ENCODE measurements at places on chromosomes 5 and 9.

- DNase-seq: no peak
Measured at GRCh38 chr9:126612326-126612812, 1.4 kb upstream of the LMX1B start.

DNA sequence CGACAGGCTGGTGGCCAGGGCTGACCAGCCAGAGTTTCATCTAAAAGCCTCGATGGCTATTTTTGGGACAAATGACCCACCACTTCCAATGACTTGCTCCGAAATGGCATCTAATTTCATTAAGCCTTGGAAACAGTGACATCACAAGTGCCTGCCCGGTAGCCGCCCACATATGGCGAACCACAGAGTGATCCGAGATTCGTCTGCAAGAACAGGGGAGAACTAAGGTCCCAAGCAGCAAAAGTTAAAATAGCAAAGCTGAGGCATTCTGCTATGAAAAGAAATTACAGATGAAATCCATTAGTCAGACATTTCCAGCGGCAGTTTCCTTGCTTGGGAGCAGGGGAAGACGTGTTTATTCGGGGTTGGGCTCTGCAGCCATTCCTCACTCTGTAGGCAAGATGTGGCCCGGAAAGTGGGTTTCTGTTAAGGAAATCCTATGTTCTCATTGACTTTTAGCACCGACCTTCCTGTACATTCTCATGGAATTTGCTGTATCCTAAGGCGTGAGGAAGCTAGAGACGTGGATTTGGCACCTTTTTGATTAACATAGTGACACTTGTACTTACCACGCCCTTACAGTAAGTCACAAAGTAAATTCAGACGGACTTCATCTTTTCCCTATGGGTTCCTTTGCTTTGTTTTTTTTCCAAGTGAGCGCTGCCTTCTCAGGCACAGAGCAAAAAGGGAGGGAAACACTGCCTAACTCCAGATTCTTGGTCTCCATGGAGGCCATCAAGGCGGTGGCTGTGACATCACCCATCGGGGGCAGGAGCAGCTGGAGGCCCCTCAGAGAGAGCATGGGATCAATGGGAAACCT, 45.1 kb downstream of the ERGIC1 start:
- DNase-seq: no peak

GRCh38 chr9:116223926-116224325, 70.3 kb downstream of the PAPPA start:
- DNase-seq: no peak

GRCh38 chr9:24487946-24488345, 57.8 kb downstream of the IZUMO3 start:
- DNase-seq: no peak

GRCh38 chr5:98909363-98909762, 19.4 kb downstream of the CHD1 start:
- no peak for DNase-seq

DNA sequence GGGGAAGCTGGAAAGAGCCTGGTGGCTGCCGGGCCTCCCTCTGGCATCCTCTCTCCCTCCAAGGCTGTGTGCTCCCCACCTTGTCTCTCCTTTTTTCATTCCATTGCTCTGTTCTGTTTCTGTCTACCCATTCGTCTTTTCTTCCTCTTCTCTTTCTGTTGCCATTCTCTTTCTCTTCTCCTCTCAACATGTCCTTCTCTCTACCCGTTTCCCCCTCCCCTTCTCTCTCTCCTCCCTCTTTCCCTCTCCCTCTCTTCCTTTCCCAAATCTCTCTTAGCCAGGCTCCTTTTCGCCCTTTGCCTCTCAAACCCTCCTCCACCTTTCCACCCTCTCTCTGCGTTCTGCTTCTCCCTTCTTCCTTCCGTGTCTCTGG, 19.4 kb upstream of the KCNIP1 start:
- DNase-seq: no peak

DNA sequence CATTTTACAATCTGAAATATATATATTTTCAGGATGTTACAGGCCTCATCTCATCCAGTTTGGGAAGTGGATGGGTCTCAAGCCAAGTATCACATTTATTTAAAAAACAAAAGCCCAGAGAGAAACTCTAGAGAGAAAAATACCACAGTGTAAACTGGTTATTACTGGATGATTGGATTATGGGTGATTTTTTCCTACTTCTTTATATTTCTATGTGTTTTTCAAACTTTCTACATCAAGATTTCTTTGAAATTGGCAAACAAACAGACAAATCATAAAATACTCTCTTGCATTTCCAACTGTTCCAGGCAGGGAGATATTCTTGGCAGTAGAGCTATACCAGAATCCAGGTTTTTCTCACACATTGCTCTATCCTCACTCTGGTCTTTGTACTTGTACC, 116.0 kb upstream of the SMIM23 start:
- DNase-seq: no peak

GRCh38 chr5:74221413-74221812, 419.1 kb downstream of the ENC1 start:
- DNase-seq: no peak

DNA sequence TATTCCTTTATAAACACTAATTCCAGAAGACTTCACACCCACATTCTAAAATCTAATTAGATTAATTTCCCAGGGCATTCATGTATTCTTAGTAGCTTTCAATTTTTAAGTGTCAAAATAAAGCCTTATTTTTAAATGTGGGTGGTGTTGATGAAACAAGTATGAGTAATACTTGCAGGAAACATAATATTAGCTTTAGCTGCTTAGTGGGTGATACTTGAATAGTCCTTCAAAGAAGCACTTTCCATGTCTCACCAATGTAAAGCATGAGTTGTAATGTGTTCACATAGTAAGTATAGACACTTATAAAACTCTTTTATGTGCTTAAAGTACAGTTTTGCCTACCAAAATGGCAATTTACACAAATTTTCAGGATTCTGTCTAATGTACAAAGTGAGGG, 6.9 kb downstream of the FNBP1 start:
- no peak for DNase-seq

- no peak for DNase-seq
Measured at GRCh38 chr9:77424993-77425392, 223.1 kb downstream of the GNA14 start.

- DNase-seq: no peak
Measured at GRCh38 chr9:259405-260404, 45.0 kb downstream of the DOCK8 start.

DNA sequence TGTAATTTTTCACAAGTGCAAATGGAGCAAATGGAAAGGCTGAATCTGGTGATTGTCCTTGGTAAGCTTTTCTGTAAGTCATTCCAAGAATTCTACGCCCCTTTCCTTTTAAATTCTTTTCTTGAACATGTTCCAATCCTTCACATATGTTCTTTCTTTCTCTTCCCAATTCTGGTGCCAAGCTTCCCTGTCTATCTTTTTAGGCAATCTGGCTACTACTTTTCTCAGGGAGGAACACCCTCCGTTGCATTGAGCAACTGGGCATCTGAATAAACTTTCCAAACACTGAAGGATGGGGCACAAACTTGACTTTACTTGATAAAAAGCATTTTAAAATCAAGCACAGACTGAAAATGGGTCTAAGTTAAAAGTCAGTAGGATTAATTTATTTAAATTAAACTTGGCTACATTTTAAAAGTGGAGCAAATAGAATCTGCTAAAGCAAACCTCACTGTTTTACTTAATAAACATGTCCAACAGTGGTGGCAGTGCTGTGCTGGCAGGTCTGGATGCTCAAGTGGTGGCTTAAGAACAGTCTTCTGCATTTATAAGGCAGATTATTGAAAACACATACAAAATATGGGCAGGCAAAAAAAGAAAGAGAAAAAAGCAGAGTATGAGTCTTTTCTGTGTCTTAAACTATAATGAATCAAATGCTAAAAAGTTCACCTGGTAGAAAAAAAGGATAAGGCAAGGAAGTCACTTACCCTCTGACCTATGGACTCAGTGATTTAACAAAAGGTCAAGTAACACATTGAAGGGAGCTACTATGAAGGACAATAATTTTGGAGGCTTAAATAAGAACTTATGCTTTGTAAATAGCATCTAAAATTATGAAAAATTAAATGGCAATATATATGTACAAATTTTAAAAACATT, 5.4 kb downstream of the ELL2 start:
- DNase-seq: no peak

DNA sequence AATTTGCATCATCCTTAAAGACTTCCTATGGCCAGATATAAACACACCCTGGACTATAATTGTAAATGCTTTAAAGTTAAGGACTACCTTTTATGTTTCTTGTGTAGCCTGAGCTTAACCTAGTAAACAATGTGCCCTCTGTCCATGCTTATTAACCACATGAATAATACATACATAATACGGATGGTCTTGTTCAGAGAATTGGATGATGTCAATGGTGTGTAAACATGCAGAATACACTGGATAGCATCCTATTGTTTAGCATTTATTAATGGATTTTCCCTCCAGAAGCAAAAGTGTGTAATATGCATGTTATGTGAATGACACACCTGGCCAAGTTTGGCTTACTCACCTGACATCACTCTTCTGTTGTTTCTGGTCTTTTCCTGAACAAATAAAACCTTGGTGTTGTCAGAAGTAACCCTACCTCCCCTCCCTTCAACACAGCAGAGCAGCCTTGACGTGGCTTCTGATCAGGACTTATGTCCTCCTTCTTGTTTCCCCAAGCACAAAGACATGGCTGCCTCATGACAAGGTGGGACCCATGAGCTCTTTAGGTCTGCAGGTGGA, 517.9 kb downstream of the MTRR start:
- no peak for DNase-seq

- no peak for DNase-seq
Measured at GRCh38 chr9:12054235-12054634, 639.0 kb upstream of the TYRP1 start.

DNA sequence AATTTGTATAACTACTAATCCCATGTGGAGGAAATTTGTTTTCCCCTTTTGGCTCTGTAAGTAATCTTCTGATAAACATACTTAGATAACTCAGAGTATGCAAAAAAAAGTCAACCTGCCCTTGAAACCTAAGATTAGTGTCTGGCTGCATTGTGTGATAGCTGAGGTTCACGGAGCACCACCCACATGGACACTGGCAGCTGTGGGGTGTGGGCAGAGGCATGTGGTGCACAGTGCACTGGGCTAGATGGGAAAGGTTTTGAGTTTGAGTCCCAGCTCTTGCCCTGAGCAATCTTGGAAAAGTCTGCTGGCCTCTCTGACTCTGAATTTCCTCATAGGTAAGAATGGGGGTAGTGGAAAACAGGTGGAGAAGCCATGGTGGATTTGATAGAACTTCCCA, 75.1 kb downstream of the PLCXD3 start:
- DNase-seq: no peak

GRCh38 chr5:158832731-158833130, 267.0 kb downstream of the EBF1 start:
- no peak for DNase-seq

DNA sequence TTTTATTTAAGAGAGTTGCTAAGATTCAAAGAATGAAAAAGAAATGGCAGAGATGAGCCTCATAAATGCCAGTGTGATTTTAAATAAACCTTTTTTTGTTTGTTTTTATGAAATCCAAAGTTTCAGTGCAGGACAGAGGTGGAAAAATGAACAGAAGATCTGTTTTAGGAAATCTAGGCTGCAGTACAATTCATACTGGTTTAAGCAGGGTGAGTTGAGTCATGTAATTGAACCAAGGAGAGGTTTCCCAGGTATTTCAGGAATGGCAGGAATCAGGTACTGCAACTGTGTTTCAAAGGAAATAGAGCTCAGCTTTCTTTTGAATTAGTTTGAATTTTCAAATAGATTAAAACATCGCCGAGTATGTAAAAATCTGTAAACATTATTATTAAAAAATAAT, 3.0 kb upstream of the ANKRD31 start:
- DNase-seq: no peak

DNA sequence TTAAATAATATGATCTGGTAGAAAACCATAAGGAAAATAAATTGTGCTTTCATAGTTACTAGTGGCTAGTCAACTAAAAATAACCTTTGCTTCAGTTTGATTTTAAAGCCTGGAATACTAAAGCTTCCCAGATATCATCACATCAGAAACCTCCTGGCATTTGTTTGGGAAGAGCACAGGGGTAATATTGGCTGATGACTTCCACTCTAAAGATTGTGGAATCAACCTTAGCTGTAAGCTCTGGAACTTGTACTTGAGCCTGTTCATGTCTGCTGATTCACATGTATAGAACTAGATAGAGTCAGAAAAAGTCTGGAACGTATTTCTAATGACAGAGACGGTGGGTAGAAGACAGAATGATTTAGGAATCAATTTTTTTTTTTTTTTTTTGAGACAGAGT, 345.0 kb downstream of the CWC27 start:
- no peak for DNase-seq

DNA sequence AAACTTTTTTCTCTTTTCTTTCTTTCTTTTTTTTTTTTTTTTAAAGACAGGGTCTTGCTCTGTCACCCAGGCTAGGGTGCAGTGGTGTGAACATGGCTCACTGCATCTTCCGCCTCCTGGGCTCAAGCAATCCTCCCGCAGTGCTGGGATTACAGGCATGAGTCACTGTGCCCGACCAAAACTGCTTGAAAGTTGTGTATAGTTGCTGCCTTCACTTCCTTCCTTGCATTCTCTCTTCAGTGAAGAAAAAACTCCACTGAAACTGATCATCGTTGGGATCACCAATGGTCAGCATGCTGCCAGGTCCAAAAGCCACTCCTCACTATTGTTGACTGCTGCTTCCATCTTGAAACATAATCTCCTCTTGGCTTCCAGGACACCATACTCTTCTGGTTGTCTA, 66.6 kb upstream of the CTNNA1 start:
- no peak for DNase-seq

DNA sequence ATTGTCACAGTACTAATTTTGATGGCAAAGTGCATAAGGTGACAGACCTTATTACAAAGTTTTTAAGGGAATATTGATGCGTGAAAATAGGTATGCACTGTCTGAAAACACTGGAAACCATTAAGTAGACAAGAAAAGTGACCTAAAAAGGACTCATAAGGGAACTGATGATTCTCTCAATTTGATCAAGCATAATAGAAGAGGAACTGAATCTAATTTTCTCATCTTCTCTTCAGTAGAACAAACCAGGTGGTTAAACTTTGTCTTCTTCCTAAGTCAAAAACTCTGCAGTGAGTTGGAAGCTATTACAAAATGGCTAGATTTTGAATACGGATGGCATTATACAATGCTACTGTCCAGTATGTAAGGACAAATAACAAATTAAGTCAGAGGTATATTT, 53.4 kb downstream of the RNF145 start:
- DNase-seq: no peak
